ENCODE measurements at places on chromosomes 3 and 15.

DNA sequence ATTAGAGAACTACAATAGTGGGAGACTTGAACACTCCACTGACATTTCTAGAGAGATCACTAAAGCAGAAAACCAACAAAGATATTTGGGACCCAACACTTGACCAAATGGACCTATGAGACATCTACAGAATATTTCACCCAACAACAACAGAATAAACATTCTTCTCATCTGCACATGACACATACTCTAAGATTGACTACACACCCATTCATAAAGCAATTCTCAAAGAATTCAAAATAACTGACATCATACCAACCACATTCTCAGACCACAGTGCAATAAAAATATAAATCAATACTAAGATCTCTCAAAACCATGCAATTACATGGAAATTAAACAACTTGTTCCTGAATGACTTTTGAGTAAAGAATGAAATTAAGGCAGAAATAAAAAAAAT, 473.7 kb downstream of the LPP start:
- no peak for DNase-seq

DNA sequence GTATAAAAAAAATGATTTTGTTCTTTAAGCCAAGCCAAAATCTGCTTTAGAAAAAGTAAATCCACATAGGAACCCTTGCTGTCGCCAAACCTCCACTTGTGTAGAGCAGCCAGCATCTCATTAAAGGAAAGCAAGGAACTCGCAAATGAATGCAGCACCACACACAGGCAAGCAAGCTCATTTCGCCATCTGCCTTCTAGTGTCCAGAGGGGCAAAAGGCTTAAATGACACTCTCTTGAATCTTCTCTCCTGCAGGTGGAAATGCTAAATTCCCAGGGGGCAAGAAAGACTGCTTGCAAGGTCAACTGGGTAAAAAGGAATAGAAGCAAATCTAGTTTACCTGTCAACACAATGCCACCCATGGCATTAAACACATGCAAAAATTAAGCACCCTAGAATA, 2.4 kb downstream of the MB21D2 start:
- no peak for DNase-seq

DNA sequence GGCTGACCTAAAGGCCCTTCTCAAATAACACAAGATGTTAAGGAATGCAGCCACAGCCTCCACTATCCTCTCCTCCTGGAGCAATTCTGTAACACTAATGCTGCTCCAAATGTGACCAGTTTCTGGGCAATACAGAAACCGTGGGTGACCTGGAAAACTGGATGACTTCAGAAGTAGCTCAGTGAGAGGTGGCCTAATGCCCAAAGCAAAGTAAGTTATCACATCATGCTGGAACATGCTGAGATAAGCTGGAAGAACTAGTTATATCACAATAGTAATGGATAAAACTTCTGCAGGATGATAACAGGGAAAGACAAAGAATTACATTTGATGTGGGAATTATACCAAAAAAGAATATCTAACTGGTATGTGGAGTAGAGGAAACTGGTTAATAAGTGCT, 72.0 kb downstream of the DHX30 start:
- DNase-seq = no peak

- no peak for DNase-seq
These were observed 1.2 kb downstream of the ZNF35 start for GRCh38 chr3:44649709-44650108.

- peak; percentile 6 for DNase-seq
These were observed 916.2 kb upstream of the CADM2 start for GRCh38 chr3:84042399-84043106.

GRCh38 chr3:186722457-186722856, 5.3 kb downstream of the KNG1 start:
- DNase-seq = no peak

DNA sequence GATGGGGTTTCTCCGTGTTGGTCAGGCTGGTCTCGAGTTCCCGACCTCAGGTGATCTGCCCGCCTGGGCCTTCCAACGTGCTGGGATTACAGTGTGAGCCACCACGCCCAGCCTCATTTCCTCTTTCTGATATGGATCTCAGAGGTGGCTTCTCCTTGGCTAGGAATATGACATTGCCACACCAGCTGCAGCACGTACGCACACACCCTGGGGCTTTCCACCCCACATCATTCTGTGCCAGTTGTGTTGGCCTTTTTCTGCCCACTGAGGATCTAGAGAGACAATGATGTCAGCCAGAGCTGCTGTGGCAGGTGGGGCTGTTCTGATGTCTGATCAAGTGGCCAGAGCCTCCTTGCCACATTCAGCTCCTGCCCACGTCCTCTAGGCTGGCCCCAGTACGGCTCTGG, 29.0 kb downstream of the TMEM45A start:
- no peak for DNase-seq

- DNase-seq = no peak
These were observed 55.2 kb upstream of the SEC61A1 start for GRCh38 chr3:127997016-127997415.

- DNase-seq = no peak
These were observed 565.9 kb upstream of the CCDC54 start for GRCh38 chr3:106811376-106811775.

- DNase-seq = no peak
These were observed 373.3 kb downstream of the GAP43 start for GRCh38 chr3:115996420-115997108.

Measured in left renal cortex interstitium (tissue), 4 donors.